ENCODE measurements at places on chromosomes 3 and 15. TPM values are rescaled to one million over a fixed set of nuclear protein-coding genes. Genes with fewer than 3 reads are reported as not detected.

Gene PLAAT1
- polyA plus RNA-seq = 3.6 TPM

Gene ACTRT3
- polyA plus RNA-seq = 4.2 TPM

Gene RGMA
- 7.9 TPM for polyA plus RNA-seq

Gene CASR
- 24.9 TPM for polyA plus RNA-seq

Gene RLBP1
- not detected for polyA plus RNA-seq

Gene SYNPR
- not detected for polyA plus RNA-seq

Gene RTP3
- not detected for polyA plus RNA-seq

Gene RARRES1
- polyA plus RNA-seq = 12.6 TPM

Gene SRGAP3
- 19.5 TPM for polyA plus RNA-seq

Gene ALG1L2
- 3.3 TPM for polyA plus RNA-seq

Gene FEZF2
- polyA plus RNA-seq = not detected

Gene RYR3
- 16.9 TPM for polyA plus RNA-seq

Gene PARP3
- 18.0 TPM for polyA plus RNA-seq

Gene MME
- 467 TPM for polyA plus RNA-seq

Gene ITIH1
- not detected for polyA plus RNA-seq

Gene HYAL1
- polyA plus RNA-seq = 6.5 TPM

Gene NFKBIZ
- 16.5 TPM for polyA plus RNA-seq

Gene EOMES
- 0.10 TPM for polyA plus RNA-seq

Gene FOXB1
- polyA plus RNA-seq = not detected

Gene ATP2C1
- 158 TPM for polyA plus RNA-seq

Gene CPN2
- 0.80 TPM for polyA plus RNA-seq

Gene SHC4
- polyA plus RNA-seq = 3.1 TPM

Gene SUCNR1
- 8.0 TPM for polyA plus RNA-seq

Gene PODXL2
- polyA plus RNA-seq = 44.6 TPM

Gene ZNF502
- polyA plus RNA-seq = 16.8 TPM

Gene ARGFX
- polyA plus RNA-seq = not detected

Gene SLC22A14
- 1.1 TPM for polyA plus RNA-seq

Gene MLH1
- polyA plus RNA-seq = 60.4 TPM

Gene ADAMTS9
- polyA plus RNA-seq = 174 TPM

Gene KNG1
- polyA plus RNA-seq = 56.9 TPM

Gene MEX3B
- 11.1 TPM for polyA plus RNA-seq

Gene NRROS
- polyA plus RNA-seq = 2.6 TPM

Gene RYK
- polyA plus RNA-seq = 118 TPM

Gene STAG1
- 59.1 TPM for polyA plus RNA-seq

Gene EPHA6
- 1.2 TPM for polyA plus RNA-seq

Gene CA12
- polyA plus RNA-seq = 151 TPM

Gene MNS1
- 35.2 TPM for polyA plus RNA-seq

Gene SERINC4
- not detected for polyA plus RNA-seq

Gene NDUFB5
- polyA plus RNA-seq = 201 TPM

Gene GNL3
- polyA plus RNA-seq = 113 TPM

Gene SACM1L
- polyA plus RNA-seq = 87.8 TPM

Gene CNTN6
- 4.3 TPM for polyA plus RNA-seq

Gene SLC12A8
- 7.7 TPM for polyA plus RNA-seq

Gene GOLGA8T
- polyA plus RNA-seq = 0.35 TPM

Gene TMC3
- 0.17 TPM for polyA plus RNA-seq

Gene TRMT10C
- 35.4 TPM for polyA plus RNA-seq

Gene TM2D3
- 66.0 TPM for polyA plus RNA-seq

Gene UQCC5
- polyA plus RNA-seq = 14.0 TPM

Gene RNF13
- 97.3 TPM for polyA plus RNA-seq

Gene ANKUB1
- polyA plus RNA-seq = 0.52 TPM

Gene PGBD4
- 2.6 TPM for polyA plus RNA-seq

Gene ZBTB20
- 5.6 TPM for polyA plus RNA-seq

Measured in left kidney (tissue), 8 donors.